ENCODE measurements at places on chromosomes 2 and 18. TPM values are rescaled to one million over a fixed set of nuclear protein-coding genes. Genes with fewer than 3 reads are reported as not detected.

The ABCG5 gene
- total RNA-seq: not detected

The MAB21L4 gene
- total RNA-seq: 22.2 TPM

The VWC2L gene
- total RNA-seq: not detected

- H3K4me1 ChIP-seq: no peaks in the 10 kb centered on the region
- H3K36me3 ChIP-seq: no peaks in the 10 kb centered on the region
- no peak overlapping the region for H3K27ac ChIP-seq
- no peak overlapping the region for H3K4me3 ChIP-seq
Measured at GRCh38 chr2:148218326-148219075, 197.6 kb downstream of the MBD5 start.

GRCh38 chr18:26963292-26963691 lies 97.8 kb upstream of the AQP4 start:
- no peak for DNase-seq
- H3K27me3 ChIP-seq: no peaks in the 10 kb centered on the region
- no peaks in the 10 kb centered on the region for H3K4me1 ChIP-seq
- H3K27ac ChIP-seq: no peak overlapping the region
- H3K4me3 ChIP-seq: no peak overlapping the region

DNA sequence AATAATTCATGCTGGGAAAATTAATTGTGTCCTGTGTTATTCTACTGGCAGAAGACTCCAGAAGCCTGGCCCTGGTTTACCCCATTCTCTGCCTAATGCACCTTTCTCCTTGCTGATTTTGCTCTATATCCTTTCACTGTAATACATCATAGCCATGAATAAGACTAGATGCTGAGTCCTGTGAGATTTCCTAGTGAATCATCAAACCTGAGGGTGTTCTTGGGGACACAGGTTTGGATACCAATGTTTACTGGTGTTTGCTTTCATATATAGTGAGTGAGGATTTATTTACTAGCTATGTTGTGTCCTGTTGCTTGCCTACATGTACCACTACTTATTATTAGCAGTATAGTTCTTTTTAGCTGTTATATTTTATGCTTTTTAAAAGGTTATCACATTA lies 6.5 kb downstream of the METTL5 start:
- no peak overlapping the region for H3K4me3 ChIP-seq
- no peak overlapping the region for H3K27ac ChIP-seq
- no peak for DNase-seq
- peaks cover 10% of the 10 kb centered on the region for H3K4me1 ChIP-seq
- H3K27me3 ChIP-seq: no peaks in the 10 kb centered on the region
- H3K36me3 ChIP-seq: peaks cover 36% of the 10 kb centered on the region

All from upper lobe of right lung (tissue), 1 donor.